ENCODE measurements at places on chromosomes 1 and 21.

GRCh38 chr1:51661081-51661518, 44.2 kb downstream of the OSBPL9 start:
- DNase-seq = peak; percentile 91

GRCh38 chr1:184150776-184151531, 99.4 kb downstream of the TSEN15 start:
- DNase-seq = no peak

DNA sequence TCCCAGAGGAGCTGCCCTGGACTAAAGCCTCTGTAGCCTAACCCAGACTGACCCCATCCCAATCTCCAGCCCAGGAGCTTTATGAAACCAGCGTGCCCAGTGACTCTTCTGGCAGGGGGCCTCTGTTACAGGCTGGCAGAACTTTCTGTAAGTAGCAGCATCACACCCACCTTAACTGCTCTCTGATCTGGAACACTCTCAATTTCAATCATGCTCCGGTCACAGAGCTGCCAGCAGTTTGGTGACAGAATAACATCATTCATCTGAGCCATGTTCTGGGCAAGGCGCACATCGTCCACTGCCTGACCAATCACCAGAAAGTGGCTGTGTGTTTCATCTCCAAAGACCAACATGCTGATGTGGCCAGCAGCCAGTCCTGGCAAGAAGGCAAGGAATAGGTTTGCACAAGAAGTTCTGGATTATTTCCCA, 14.7 kb downstream of the ADCY10 start:
- peak; percentile 16 for DNase-seq

- peak; percentile 9 for DNase-seq
Measured at GRCh38 chr1:207034208-207034607, 1.7 kb upstream of the C1orf116 start.

- no peak for DNase-seq
Measured at GRCh38 chr1:70778056-70778762, 269.4 kb downstream of the PTGER3 start.

DNA sequence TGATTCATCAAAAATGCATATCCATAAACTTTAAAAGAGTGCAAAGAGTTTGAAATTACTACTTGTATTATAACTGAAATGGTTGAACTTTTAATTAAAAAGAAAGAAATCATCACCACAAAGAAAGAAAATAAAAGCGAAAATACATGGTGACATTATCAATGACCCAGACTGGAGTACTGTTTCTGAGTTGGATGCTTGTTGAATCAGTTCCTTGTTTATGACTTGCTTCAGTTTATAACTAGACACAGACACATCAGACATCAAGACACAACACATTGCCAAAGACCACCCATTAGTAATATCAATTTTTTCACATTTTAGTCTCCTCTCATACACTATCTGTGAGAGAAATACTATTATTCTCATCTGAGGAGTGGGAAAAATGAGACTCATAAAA, 293.0 kb downstream of the MRPL39 start:
- DNase-seq = no peak

DNA sequence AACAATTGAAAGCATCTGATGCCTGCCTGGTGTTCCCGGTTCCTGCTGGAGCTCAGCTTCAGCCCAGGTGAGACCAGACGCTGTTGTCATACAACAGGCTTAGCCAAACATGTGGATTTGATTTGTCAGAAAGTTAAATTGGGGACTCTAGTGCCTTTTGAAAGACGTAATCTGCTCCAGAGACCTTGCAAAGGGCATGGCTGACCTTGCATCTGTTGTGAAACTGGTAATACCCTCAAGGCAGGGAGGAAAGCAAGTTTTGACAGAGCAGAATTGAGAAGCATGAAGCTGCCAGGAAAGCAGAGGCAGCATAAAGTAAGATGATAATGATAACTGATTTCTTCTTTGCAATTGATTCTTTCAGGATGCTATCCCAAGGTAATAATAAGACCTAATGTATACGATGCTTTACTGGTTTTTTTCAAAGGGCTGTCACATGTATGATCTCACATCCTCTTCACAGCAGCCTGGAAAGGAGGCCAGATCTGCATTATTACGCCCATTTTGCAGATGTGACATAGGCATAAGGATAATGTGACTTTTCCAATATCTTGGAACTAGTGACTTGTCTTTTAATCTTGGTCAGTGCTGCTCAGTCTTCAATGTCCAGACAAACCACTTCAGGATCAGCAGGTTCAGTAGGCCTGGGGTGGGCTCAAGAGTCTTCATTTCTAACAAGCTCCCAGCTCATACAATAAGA, 24.7 kb upstream of the CNN3 start:
- no peak for DNase-seq

DNA sequence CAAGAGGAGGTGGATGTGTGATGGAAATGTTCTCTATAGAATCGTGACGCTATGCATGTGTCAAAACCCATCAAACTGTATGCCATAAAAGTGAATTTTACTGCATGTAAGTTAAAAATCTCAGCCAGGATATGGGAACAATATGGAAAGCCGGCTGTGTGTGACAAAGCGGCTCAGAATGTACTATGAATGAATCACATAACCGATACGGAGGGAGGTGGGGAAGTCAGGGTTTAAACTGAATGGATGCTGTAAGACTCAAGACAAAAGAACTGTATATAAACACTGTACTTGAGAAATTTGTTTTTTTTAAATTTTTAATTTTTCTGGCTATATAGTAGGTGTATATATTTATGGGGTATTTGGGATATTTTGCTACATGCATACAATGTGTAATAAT, 111.6 kb upstream of the PDE4B start:
- peak; percentile 41 for DNase-seq

All from amniotic epithelial cell (primary cell).